ENCODE measurements at places on chromosomes 13 and 19.

DNA sequence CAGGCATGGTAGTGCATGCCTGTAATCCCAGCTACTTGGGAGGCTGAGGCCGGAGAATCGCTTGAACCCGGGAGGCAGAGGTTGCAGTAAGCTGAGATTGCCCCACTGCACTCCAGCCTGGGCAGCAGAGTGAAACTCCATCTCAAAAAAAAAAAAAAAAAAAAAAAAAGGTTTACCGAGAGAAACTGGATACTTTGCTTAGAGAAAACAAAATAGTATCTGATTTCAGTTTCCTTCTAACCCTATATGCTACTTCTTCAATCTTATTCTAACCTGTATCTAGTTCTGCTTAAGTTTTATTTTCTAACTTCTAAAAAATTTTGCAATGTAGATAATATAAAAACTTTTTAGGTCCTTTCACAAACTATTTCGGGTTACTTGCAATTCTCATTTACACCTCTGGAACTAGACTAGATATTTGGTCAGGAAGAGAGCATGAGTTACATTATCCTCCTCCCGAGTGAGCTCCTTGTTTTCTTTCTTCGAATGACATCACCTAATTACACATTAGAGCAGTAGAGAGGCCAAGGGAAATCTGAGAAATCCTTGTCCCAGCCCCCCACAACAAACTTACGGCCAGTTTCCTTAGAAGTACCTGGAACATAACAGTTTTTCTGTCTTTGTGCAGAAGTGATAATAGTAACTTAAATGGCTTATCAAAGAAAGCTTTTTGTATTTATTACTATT is 128.9 kb downstream of the B3GLCT start:
- no peak for DNase-seq

DNA sequence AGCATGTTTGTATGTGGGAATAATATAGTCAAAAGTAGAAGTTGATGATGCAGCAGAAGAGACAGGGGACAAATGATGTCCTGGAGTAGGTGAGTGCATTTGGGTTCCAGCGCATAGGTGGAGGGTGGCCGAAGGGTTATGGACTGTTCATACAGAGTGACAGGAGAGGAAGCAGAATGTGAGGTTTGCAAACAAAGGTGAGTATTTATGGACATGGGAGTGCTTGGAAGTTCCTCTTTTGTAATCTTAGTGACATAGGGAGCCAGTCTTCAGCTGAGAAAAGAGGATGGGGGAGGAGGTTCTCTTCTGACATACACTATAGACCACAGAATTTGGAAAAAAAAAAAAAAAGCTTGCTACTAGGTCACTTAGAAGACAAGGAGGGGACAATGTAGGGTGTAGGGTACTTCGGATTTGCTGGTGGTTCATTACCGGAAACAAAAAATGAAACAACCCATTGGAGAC is 331.6 kb downstream of the DLEU7 start:
- DNase-seq: no peak

DNA sequence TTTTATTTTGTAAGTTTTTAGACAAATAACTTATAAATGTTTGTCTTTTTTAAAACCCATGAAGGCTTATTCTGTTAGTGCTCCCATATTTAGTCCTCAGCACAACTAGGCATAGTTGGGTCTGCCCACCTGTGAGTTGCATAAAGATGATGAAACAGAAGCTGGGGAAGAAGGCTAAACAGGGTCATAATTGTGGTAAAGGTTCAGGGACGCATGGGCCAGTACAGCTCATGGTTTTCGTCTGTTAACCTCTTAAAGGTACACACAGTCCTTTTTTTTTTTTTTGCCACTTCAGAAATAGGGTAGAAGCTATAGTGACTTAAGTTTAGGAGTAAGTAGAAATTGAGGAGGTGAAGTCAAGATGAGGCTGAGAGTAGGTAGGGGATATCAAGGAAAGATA is 58.3 kb downstream of the TM9SF2 start:
- no peak for DNase-seq

DNA sequence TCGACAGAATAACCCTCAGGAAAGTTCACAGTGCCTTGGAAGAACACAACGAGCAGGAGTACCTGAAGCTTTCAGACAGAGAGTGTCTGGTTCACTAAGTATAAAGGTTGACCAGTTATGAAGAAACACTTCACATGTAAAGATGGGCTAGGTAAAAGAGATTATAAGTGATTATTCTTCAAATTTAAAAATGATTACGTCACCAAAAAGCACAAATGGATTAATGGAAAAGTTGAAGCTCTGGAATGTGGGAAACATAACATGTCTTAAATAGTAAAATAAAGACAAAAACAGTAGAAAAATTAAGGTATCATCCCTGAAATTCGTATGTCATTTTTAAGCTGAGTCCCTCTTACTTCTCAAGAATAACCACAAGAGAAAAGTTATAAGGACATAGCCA is 643.9 kb upstream of the KLF12 start:
- DNase-seq: no peak

DNA sequence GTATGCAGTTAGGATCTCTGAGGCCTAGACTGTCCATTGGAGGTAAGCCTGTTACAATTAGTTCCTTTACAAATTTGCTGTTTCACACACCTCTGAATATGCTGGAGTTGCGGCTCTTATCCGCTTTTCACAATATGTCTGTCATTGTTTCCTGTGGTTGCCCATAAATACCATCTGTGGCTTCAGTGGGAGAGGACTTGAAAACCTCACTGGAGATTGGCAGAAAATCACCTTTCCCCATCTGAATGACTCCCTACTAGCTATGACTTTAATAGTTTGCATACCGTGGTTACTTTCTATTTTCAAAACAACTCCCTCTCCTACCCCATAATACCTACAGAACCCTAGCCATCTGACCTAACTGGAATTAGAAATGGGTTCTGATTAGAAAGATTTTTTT is 454.3 kb downstream of the PCDH17 start:
- DNase-seq: no peak

DNA sequence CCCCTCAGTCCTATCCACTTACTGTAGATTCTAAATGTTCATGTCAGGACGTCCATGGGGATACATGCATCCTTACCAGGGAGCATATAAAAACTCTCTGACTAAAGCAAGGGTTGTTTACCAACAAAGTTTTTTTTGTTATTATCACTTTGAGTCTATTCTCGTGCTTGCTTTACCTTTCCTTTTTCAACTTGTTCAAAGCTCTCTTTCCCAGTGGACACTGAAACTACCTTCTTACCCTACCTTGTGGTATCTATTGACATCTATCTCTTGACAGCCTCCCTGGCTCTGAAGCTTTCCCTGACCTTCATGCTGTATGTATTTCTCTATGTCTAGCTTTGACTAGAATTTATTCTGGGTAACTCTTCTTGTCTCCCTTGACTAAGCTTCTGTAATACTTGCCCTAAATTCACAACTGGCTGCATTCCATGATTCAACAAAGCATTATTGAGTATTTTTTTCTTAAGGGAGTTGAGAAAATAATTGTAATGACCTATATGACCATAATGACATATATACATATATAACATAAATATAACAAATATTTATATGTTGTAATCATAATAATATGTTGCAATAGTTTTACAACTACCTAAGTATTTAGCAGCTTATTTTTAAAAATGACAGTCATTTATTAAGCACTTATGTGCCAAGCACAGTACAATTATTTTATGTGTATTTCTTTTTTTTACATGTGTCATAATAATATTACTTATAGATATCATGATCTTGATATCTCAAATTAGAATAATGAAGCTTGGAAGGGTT is 403.4 kb upstream of the SPRY2 start:
- DNase-seq: no peak

- DNase-seq: no peak
Observed at GRCh38 chr13:23671897-23672296, 101.7 kb downstream of the TNFRSF19 start.
